ENCODE measurements at places on chromosomes 2 and 18. TPM values are rescaled to one million over a fixed set of nuclear protein-coding genes. Genes with fewer than 3 reads are reported as not detected.

The TTC27 gene
- 33.8 TPM for total RNA-seq

DNA sequence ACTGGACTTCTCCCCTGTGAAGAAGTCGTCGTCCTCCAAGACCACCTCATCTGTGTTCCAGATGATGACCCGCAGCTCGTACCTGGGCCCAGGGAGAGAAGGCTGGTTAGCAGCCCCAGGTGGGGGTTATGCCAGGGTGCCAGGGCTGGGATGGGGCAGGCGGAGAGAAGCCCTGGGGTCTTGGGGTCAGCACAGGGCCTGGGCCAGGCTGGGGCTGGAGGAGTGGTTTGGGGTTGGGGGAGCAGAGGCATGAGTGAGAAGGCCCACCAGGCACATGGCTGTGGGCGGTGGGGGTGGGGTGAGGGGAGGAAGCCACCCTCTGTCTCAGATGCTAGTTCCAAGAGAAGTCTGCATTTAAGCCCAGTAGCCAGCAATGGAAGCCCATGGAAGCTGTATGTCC is 15.8 kb downstream of the OTOF start:
- H3K36me3 ChIP-seq: no peaks in the 10 kb centered on the region
- no peaks in the 10 kb centered on the region for H3K4me1 ChIP-seq
- no peaks in the 10 kb centered on the region for H3K27me3 ChIP-seq
- DNase-seq: no peak
- H3K4me3 ChIP-seq: no peak overlapping the region
- H3K27ac ChIP-seq: no peak overlapping the region

- no peak overlapping the region for H3K27ac ChIP-seq
- no peak overlapping the region for H3K4me3 ChIP-seq
- no peak for DNase-seq
- no peaks in the 10 kb centered on the region for H3K36me3 ChIP-seq
Measured at GRCh38 chr18:61329398-61329797, 3.8 kb upstream of the CDH20 start.

- peaks cover 2% of the 10 kb centered on the region for H3K27me3 ChIP-seq
- H3K4me1 ChIP-seq: peaks cover 27% of the 10 kb centered on the region
- H3K4me3 ChIP-seq: no peak overlapping the region
- no peak for DNase-seq
- H3K27ac ChIP-seq: peak overlapping the region; percentile 18
Measured at GRCh38 chr2:171163261-171163660, 2.6 kb upstream of the TLK1 start.

DNA sequence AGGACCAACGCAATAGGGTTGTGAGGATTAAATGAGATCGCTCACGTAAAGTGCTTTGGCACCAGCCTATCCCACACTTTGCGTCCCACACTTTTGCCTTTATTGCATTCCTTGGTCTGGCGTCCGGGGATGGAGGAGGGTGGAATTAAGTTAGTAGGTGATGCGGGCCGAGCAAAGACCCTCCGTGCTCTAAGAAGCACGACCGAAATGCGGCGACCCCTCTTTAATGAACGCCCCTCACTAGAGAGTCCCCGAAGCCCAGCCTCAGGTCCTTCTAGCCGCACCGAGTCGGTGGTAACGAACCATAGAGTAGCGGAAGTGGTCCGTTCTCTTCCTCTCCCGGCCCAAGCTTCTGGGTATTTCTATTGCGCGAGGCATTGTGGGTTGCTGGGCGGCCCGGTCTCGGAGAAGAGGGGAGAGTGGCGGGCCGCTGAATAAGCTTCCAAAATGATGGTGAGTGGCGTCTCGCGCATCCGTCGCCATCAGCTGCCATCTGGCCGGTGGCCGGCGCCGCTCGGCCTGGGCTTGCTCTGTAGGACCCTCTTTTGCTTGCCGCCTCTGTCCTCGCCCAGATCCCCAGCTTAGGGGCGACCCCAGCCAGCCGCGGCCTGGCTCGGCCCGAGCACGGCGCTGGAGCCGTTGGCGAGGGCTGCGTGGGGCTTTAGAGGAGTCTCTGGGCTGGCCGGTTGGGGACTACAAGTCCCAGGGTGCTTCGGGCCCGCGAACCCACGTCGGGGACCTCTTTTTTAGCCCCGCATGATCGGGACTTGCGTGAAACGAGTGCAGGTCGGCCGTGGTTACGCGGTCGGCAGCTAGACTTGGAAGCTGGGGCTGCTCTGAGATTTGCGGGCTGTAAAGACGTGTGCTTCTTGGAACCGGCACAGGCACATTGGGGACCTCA is at the start of gene CCT7:
Gene CCT7, plus strand, starts transcription at position 377 of the 901 bp plus-strand sequence. Its CDS starts 71 bp downstream, at position 448.
- peaks cover 41% of the 10 kb centered on the region for H3K36me3 ChIP-seq
- peak within 1 kb of the TSS; percentile 99 for H3K4me3 ChIP-seq
- no peaks in the 10 kb centered on the region for H3K27me3 ChIP-seq
- peaks cover 37% of the 10 kb centered on the region for H3K4me1 ChIP-seq
- peak within 1 kb of the TSS; percentile 95 for H3K27ac ChIP-seq
- DNase-seq: peak; percentile 94

- H3K4me1 ChIP-seq: peaks cover 30% of the 10 kb centered on the region
- no peak overlapping the region for H3K27ac ChIP-seq
- no peak for DNase-seq
- no peak overlapping the region for H3K4me3 ChIP-seq
- no peaks in the 10 kb centered on the region for H3K27me3 ChIP-seq
Measured at GRCh38 chr2:96927405-96928171, 57.7 kb upstream of the SEMA4C start.

The ARHGAP28 gene
- not detected for total RNA-seq

DNA sequence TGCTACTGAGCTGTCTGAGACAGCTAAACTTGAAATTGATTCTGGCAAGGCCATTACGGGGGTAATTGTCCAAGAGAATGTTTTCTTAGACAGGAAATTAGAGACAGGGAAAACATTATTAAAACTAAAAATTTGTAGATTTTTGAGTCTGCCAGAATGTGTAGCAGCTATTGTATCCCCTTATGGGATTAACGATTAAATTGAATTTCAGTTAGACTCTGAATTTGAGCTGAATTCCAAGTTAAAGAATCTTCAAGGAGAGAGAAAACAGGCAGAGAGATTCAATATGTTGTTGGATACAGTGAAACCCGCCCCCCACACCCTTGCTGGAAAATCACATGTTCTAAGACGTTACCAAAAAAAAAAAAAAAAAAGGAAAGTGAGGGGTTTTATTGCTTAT is 32.7 kb upstream of the CCDC68 start:
- H3K27ac ChIP-seq: no peak overlapping the region
- no peaks in the 10 kb centered on the region for H3K36me3 ChIP-seq
- DNase-seq: no peak
- no peaks in the 10 kb centered on the region for H3K4me1 ChIP-seq

DNA sequence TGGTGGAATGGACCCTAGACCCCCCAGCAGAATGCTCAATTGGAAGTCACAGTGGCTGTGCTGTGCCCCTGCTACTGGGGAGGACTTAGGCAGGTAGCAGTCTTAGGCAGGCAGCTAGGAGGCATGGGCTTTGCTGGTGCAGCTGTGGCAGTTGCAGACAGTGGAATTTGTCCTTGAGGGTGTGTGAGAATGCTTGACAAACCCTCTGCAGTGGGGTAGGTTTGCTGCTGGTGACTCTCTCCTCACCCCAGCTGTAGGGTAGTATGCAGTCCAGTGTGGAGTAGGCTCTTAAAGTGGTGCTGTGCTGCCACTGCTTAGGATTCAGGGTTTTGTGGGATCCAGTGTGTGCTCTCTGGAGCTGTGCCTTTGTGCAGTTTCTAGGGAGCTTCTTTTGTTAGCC is 61.3 kb downstream of the NUP35 start:
- peaks cover 16% of the 10 kb centered on the region for H3K4me1 ChIP-seq
- H3K36me3 ChIP-seq: peaks cover 85% of the 10 kb centered on the region
- no peaks in the 10 kb centered on the region for H3K27me3 ChIP-seq

DNA sequence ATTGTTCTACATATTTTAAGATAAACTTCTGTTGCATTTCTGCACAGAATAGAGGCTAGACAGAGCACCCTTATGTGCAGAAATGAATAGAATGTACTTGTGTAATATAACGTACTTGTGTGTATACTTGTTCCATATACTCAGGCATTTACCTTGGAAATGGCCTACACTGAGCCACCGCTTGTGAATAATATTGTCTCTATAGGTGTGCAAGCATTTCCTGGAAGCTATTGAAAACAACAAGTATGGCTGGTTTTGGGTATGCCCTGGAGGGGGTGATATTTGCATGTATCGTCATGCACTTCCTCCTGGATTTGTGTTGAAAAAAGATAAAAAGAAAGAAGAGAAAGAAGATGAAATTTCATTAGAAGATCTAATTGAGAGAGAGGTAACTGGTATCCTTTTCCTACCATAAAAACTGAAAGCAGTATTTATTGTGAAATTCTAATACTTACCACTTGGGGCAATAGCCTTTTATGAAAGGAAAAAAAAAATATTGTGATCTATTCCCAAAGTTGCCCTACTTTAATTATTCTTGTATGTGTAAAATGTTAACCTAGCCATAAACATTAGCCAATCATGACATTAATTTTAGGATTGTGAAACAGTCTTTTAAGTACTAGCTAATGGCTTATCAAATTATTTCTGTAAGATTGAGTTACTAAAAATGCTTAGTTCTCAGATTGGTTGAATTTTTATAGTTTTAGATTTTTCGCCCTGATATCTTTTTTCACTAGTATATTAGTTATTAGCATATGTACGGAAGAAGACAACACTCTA is 18.0 kb downstream of the ZC3H15 start:
- DNase-seq: no peak
- H3K4me3 ChIP-seq: no peak overlapping the region

DNA sequence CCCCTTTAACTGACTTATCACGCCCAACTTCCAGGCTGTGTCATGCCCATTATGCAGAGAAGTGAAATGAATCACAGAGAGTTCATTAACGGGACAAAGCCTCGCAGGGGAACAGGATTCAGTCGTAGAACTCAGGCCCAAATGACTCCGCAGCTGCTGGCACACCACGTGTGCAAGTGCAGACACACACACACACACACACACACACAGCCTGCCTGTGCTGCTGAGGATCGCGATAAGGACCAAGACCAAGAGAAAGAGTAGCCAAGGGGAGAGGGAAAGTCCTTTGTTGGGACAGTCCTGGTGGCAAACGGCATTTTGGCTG is 90.0 kb upstream of the TAF1B start:
- peak overlapping the region; percentile 32 for H3K4me3 ChIP-seq
- peaks cover 54% of the 10 kb centered on the region for H3K4me1 ChIP-seq
- peak; percentile 82 for DNase-seq
- no peaks in the 10 kb centered on the region for H3K36me3 ChIP-seq
- peak overlapping the region; percentile 81 for H3K27ac ChIP-seq

DNA sequence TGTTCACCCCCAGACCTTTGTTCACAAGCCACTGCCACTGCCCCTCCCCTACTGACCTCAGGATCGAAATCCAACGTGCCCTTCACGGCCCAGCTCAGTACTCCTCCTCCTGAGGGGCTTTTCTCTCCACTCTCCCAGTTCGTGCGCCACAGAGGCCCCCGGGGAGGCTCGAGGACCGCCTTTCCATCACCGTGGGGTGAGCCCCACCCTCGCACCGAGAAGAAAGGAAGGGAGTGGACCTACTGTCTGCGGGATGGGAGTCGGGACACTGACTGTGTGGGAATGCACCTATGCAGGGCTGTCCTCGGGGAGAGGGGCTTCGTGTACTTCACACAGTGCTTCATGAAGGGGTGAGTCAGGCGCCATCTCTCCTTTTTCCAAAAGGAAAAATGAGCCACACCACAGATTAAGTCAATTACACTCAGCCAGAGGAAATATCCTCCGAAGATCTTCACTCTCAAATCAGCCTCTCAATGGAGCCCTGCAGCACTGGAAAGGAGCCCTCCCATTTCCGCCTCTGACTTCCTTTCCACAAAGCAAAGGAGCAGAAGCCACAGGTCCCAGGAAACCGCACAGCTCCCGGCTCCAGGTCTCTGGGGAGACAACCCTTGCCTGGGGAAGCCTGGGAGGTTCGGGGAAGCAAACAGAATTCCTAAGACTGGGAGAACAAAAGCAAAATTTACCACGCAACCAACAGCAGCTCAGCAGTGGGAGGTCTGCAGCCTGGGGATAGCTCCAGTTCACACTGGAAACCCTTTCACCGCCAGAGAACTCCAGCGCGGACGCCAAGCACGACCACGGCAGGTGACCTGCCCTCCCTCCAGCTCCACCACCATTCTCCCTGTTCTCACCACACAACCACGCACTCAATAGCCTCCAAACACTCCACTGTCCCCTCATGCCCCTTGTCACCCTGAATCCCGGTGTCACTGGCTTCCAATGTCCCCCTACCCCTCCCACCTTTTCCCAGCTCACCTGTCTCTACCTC is 21.6 kb downstream of the ADCY3 start:
- no peaks in the 10 kb centered on the region for H3K27me3 ChIP-seq
- H3K36me3 ChIP-seq: peaks cover 72% of the 10 kb centered on the region
- no peaks in the 10 kb centered on the region for H3K4me1 ChIP-seq
- DNase-seq: no peak
- no peak overlapping the region for H3K4me3 ChIP-seq

DNA sequence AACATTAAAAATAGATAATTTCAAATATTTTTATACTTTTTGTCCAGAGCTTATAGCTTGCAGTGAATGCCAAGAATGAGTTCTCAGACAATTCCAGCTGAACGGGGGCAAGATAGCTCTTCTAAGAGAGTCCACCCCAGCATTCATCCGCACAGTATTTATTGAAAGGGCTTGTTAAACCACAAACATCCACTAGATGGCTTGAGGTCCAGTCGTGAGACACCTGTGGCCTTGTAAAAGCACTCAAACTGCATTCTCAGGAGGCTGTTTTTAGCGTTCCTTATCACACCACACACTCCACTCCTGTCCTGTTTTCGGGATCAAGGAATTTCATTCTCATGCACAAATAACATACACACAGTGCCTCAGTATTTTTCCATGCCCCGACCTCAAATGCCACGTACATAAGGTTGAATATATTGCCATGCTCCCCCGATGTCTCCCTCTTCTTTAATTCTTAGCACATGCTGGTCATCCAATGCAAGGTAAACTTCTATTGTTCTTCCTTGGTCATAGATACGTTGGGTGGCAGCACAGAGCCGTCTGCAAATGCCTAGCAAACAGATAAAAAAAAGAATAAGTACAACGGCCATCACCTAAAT is 47.4 kb downstream of the DNAJC10 start:
- no peak overlapping the region for H3K27ac ChIP-seq
- peaks cover 2% of the 10 kb centered on the region for H3K4me1 ChIP-seq
- H3K36me3 ChIP-seq: peaks cover 52% of the 10 kb centered on the region
- peak; percentile 2 for DNase-seq

DNA sequence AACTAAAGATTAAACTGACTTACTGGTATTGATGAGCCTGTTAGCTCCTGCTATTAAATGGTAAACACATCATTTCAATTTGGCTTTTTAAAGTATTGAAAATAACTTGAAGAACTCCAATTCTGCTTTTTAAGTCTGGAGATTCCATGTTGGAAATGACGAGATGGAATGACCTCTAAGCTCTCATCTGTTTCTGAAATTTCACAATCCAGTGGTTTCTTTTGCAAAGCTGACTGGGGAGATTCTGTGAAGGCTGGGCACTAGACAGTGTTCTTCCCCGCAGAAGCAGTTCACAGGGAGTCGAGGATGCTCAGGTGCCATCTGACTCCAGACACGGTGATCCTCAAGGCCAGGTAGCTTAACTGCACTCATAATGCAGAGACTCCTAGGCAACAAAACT is 44.7 kb downstream of the DHRS9 start:
- H3K36me3 ChIP-seq: no peaks in the 10 kb centered on the region
- H3K4me3 ChIP-seq: no peak overlapping the region
- H3K4me1 ChIP-seq: peaks cover 11% of the 10 kb centered on the region
- H3K27me3 ChIP-seq: peaks cover 4% of the 10 kb centered on the region
